ENCODE measurements at places on chromosomes 16 and 17.

DNA sequence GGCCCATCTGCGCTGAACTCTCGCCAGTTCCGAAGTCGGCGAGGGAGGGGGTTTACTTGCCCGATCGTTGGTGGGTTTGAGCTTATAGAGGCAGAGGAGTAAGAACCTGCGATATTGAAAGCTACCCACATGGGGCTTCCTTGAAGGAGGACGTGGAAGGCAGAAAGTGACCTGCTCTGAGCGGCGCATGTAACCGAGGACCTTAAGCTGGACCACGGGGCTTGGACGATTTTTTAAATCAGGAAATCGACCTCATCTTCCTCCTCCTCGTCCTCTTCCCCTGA lies 2.0 kb downstream of the PRAC2 start:
- peak; percentile 14 for DNase-seq

GRCh38 chr17:49051269-49051668 lies 54.1 kb downstream of the IGF2BP1 start:
- no peak for DNase-seq

GRCh38 chr17:43949781-43950180 lies 4.0 kb downstream of the PYY start:
- no peak for DNase-seq

GRCh38 chr16:30956601-30957455 lies 726 bp upstream of the SETD1A start:
- peak; percentile 93 for DNase-seq

DNA sequence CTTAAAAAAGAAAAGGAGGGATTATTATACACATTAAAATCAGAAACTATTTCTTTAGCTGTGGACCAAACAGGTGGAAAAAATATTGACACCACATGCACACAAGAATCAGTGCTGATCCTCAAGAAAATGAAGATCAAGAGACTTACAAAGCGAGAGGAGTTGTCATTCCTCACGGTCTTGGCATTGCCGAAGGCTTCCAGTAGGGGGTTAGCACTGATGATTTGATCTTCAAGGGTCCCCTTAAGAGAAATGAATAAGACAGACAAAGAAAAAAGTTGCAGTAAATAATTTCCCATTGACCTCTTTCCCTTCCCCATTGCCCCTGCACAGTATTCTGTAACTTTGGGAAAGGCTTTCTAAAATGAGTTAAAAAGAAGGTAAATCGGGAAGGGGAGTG lies 6.0 kb downstream of the MYH4 start:
- no peak for DNase-seq

DNA sequence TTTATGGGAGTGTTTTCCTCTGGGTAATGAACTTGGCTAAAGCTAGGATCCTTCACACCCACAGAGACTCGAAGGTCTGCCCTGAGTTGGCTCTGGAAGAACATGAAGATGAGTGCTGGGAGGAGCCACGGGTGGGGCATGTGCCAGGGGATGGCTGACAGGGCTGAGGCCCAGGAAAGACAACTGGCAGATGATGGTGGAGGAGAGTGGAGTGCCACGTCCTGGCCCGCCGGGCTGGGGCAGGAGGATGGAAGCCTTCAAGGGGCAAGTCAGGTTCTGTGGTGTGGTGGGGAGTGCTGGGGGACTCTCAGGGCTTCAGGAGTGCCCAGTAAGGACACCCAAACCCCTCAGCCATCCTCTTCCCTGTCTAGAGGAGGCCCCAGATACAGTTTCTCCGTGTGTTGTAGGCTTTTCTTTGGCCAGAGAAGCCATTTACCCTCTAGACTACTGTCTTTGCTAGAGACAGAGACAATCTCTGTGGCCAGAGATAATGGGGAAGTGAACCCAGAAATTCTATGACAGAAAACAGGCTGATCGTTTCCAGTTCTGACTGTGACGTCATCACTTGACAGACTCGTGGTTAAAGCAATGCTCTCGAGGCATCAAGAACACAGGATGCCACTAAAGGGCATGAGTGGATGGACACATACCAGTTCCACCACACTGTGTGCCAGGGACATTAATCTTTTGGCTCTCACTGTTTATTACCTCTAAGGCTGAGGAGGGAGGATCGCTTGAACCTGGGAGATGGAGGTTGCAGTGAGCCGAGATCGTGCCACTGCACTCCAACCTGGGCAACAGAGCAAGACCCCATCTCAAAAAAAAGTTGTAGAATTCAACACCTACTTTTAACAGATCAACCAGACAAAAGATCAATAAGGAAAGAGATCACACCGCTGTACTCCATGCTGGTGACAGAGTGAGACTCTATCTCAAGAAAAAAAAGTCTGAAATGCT lies 18.6 kb upstream of the SLC5A10 start:
- no peak for DNase-seq

DNA sequence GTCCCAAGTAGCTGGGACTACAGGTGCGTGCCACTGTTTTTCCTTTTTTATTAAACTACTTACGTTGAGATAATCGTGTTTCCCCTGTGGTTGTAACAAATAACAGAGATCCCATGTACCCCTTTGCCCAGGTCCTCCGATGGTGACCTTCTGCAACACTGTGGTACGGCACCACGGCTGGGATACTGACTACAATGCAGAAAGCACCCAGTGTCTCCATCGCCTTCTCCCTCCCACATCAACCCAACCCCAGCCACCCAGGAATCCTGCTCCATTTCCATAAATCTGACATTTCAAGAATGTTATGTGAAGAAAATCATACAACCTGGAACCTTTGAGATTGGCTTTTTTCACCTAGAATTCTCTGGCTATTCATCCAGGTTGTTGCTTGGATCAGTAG lies 22.1 kb downstream of the MPRIP start:
- no peak for DNase-seq

All from adipocyte (in vitro differentiated cells).